ENCODE measurements at places on chromosomes 7 and 10.

- no peak for DNase-seq
Observed at GRCh38 chr7:70416347-70416985, 715.5 kb upstream of the GALNT17 start.

DNA sequence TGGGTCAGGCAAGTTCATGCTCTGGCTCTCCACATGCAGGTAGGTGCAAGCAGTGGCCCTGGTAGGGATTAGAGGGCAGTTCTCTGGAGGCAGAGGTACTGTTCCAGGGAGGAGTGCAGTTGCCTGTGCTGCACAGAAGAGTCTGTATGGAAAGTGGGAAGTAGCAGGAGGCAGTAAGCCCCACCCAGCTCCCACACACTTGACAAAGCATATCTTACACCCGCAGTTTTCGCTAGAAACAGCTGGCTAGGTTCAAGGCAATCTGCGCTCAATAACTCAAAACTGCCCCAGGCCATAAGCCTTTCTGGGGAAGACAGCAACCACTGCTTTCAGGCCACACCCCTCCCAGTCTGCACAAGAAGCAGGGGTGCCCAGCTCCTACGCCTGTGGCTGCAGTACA is 33.1 kb upstream of the ARMC3 start:
- DNase-seq = no peak

- DNase-seq = no peak
Observed at GRCh38 chr7:14069961-14070360, 80.5 kb upstream of the ETV1 start.

DNA sequence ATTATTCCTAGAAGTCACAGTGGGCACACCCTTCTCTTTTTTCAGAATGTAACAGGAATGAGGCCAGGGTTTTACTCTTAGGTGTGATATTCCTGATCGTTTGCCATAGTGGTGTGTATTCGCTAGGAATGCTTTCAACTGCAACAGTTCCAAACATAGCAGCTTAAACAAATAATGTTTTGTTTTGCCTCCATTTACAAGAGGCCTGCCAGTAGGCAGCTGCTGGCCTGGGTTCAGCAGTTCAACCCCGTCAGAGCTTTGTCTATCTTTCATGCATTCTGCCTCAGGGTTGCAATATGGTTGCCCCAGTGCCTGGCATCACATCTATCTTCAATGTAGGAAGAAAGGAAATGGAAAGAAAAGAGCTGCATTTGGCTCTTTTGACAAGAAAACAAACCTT is 21.7 kb upstream of the RET start:
- no peak for DNase-seq

DNA sequence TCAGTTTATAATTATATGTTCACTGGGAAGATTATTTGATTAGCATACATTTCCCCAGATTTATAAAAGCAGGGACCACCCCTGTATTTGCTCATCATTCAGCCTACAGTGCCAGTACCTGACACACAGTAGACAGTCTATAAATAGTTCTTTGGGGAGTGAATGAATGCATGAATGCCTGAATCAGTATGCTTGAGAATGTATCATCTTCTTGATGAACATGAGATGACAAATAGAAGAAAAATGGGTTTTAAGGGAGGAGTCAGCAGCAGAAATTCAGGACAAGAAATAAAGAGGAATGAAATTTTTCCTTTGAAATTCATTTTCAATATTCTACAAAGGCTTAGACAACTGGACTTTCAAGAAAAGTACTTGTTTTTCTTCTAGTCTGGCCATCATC is 295.8 kb upstream of the LRRTM3 start:
- DNase-seq = no peak

DNA sequence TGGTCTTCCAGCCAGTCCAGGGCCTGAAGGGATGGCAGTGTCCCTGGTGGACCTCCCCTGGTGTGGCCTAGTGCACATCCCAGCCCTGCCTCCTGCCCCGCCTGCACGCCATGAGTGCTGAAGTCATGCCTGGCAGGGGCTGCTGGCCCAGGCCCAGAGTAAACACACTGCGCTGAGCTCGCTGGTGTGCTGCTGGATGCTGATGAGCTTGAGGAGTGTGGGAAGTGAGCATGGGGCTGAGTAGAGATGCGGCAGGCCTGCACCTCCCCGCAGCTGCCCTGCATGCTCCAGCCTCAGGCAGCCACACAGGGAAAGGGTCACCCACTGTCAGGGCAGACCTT is 43.2 kb downstream of the HTRA1 start:
- no peak for DNase-seq

GRCh38 chr10:110141185-110141584 is 66.2 kb upstream of the MXI1 start:
- no peak for DNase-seq

DNA sequence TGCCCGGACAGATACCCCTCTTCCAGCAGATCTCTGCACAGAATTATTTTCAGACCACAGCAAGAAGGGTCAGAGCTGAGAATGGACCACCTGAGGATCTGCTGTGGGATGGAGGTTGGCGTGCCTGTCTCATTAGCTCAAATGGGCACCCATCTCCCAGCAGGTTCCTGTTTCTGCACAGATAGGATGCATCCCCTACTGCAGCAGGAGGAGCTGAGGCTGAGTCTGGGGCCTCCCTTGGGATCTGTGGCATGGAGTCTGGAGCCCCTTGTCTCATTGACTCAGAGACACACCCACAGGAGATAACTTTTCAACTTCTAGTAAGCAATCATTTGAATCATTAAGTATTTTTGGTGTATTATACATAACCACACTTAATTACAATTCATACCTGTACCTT is 212.7 kb downstream of the ADK start:
- no peak for DNase-seq

- DNase-seq = no peak
Observed at GRCh38 chr10:64529003-64529350, 1007.8 kb downstream of the REEP3 start.

DNA sequence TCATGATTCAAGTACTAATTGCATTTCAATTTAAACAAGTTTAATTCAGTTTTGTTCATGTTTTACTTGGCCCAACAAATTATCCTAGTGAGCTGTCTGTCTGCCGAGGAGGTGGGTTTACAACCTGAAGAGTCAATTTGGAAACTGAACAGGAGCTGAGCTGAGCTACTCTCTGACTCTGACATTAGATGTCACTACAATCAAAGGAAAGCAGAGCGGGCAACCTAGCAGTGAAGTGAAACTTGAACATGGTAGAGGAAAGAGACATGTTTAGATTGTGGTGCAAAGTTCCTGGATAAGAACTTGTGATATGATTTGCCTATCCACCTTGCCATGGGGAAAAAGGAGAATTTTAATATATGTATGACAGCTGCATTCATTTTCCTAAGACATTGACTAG is 9.6 kb upstream of the AGR3 start:
- DNase-seq = no peak

GRCh38 chr7:6258440-6259182 is 13.8 kb downstream of the CYTH3 start:
- no peak for DNase-seq

GRCh38 chr10:23980094-23980493 is 228.8 kb upstream of the KIAA1217 start:
- no peak for DNase-seq

- DNase-seq = no peak
Observed at GRCh38 chr7:26880852-26881251, 16.5 kb upstream of the SKAP2 start.
